ENCODE measurements at places on chromosomes 3 and 15. TPM values are rescaled to one million over a fixed set of nuclear protein-coding genes. Genes with fewer than 3 reads are reported as not detected.

EPB42 gene
- 2.8 TPM for total RNA-seq

FOXB1 gene
- not detected for total RNA-seq

KPNA1 gene
- total RNA-seq: 107 TPM

CCDC33 gene
- total RNA-seq: not detected

- DNase-seq: no peak
These were observed 6.1 kb upstream of the TICRR start for GRCh38 chr15:89569090-89569745.

GRCh38 chr3:122882361-122882947 is 87.6 kb downstream of the SLC49A4 start:
- no peak for DNase-seq

GRCh38 chr3:47370887-47371697 is 9.7 kb upstream of the PTPN23 start:
- DNase-seq: no peak

OR5H14 gene
- not detected for total RNA-seq

DNA sequence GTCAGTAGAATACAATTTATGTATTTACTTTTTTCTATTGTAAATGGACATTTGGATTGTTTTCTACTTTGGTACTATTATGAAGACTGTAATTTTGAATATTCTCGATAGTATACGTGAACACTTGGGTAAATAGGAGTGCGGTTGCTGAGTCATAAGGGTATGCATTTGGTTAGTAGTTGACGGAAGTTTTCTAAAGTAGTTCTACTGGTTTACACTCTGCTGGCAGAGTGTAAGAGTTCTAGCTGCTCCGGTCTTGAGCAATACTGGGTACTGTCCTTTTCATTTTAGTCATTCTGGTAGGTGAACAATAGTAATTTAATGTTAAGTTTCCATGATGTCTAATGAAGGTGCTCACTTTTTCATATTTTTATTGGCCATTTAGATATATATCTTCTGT is 70.0 kb downstream of the MEF2A start:
- no peak for DNase-seq

SAMD7 gene
- total RNA-seq: not detected

HIGD2B gene
- not detected for total RNA-seq

GRAMD1C gene
- total RNA-seq: 1.8 TPM

DNA sequence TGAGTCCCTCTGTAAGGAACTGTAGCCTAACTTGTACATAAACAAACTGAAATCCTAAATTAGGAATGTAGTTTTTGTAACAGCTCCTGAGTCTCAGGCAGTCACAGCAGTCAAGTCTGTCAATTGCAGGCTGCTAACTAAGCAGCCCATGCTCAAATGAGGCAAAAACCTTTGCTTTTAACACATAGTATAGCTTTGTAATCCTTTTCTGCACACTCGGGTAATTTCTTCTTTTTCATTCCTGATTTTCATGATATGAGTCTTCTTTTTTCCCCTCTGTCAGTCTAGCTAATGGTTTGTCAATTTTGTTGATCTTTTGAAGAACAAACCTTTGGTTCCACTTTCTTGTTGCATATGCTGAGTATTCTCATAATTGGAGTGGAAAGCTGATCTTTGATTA is 84.9 kb upstream of the LRRFIP2 start:
- DNase-seq: no peak

DNA sequence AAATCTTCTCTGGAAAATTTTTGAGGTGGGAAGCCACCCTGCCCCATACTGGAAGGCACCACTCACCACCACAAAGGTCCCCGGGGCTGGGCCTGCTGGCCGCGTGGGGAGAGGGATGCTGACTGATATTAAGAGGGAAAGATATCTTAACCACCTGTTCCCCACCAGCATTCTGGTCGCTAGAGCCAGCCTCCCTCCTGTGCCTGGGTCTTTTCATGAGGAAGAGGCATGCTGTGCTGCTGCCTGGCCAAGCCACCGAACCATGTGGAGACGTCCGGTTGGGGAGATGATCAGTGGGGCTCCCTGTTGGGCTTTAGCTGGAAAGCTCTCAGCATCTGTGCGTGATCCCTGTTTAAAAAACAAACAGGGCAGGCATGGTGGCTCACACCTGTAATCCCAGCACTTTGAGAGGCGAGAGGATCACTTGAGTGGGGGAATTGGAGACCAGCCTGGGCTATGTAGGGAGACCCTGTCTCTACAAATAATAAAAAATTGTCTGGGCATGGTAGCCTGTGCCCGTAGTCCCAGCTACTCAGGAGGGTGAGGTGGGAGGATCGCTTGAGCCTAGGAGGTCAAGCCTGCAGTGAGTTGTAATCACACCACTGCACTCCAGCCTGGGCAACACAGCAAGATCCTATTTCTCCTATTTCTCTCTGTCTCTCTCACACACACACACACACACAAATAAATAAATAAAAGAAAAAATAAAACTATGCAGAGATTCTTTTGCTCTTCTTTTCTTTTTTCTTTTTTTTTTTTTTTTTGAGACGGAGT is 1.0 kb downstream of the KLHL18 start:
- DNase-seq: peak; percentile 86

FAIM gene
- total RNA-seq: 20.7 TPM

Measured in mesenteric fat pad (tissue), 1 donor.